ENCODE measurements at places on chromosomes 12 and 14.
A peak's percentile ranks its signal among the peaks of the same experiment; 100 is the strongest.

GRCh38 chr12:53887006-53887405 lies 51.6 kb upstream of the HOXC13 start:
- DNase-seq = no peak

- DNase-seq = peak; percentile 74
Observed at GRCh38 chr14:50082784-50083466, 33.4 kb downstream of the VCPKMT start.

DNA sequence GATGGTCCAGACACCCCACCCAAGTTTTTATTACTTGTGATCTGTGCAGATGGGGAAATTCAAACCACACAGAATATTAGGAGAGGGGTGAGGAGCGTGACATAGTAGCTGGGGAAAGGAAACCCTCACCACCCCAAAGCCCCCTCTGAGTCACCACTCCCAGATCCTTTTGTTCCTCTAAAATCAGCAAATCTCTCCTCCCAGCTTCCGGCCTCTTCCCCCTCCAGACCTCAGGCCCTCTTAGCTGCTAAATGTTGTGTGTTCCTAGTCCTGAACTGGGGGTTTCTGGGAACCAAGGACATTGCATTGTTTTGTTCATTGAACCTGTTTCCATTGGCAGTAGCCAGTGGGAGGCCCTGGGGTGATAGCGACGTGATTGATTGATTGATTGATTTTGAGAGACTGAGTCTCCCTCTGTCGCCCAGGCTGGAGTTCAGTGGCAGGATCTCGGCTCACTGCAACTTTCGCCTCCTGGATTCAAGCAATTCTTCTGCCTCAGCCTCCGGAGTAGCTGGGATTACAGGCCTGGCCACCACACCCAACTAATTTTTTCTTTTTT lies 5.9 kb upstream of the ORAI1 start:
- no peak for DNase-seq

- no peak for DNase-seq
Observed at GRCh38 chr12:31872831-31873604, 86.2 kb upstream of the RESF1 start.

DNA sequence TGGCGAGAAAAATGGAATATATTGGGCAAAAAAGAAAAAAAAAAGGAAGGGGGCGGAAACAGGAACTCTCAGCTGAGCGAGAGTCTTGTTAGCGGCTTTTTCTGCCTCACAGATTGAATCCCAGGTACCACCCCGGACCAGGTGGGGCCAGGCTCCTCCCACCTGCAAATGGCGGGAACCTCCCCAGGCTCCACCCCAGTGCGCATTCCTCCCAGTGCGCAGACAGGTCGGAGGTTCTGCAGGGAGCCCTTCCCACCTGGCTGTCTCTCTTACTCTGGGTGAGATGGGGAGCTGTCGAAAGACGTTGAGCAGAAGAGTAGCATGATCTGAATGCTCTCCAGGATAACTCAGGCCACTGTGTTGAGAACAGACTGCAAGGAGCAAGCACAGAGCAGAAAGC lies 57.0 kb upstream of the ETV6 start:
- no peak for DNase-seq

GRCh38 chr12:34625116-34625515 lies 602.8 kb downstream of the ALG10 start:
- DNase-seq = no peak

DNA sequence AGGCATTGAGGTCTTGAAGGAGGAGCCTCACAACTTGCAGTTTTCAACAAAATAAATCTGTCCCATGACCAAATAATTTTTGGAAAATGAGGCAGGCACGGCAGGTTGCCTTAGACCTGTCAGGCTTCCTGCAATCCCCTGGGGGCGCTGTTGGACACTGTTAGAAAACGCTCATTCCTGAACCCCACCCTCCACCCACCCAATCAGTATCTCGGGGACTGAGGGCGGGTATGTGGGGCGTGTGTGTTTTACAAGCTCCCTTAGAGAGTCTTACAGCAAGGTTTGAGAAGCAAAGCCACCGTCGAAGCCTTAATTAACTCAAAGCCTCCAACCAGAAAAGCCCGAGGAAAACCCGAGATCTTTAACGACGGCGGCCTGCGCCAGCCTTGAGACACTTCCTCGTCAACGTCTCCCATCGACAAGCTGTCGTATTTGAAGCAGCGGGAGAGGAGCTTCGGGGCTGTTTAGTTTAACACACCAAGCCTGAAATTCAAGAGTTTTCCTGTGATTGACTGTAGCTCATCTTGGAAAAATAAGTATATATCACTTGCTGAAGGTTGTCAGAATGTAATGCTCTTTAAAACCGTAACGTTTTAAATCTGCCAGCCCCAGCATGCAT lies 123.0 kb downstream of the GLT1D1 start:
- DNase-seq = no peak

DNA sequence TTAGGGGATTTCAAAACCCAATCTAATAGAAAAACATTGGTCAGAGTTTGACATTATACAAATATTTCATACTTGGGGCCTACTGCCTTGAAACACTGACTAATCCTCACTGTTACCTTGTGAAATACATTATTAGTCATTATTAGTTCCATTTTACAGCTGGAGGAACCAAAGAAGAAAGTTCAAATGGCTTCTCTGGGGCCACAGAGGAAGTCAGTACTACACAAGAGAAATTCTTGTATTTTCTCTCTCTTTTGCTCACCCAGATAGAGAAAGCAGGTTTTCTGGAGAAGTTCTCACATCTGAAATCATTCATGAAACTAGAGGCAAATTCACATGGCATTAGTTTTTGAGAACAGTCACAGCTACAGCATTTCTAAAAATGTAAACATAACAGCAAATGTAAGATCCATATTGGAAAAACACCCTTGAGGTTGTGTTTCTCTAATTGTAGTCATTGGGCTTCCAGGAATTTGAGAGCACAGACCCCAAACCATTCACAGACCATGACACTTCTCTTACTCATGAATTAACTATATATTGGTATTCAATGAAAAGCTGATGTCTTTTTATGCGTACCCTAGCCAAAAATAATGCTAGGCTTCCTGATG lies 83.0 kb downstream of the LLPH start:
- DNase-seq = no peak

DNA sequence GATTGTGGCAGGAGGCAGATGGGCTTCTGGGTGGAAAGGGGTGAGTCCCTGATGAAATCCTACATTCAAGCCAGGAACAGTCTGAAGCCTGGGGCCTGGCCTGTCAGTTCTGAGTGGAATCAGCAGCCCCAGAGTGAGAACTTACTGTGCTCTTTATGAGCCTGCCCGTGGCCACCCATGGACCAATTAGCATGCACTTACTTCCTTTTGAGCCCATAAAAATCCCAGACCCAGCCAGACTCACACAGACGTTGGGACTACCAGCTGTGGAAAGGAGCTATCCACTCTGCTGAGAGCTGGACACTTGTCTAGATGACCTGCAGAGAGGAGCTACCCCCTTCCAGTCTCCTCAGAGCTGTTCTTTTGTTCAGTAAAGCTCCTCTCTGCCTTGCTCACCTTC lies 104.5 kb downstream of the MNAT1 start:
- DNase-seq = no peak

GRCh38 chr12:47763481-47764346 lies 5.0 kb upstream of the RAPGEF3 start:
- no peak for DNase-seq

DNA sequence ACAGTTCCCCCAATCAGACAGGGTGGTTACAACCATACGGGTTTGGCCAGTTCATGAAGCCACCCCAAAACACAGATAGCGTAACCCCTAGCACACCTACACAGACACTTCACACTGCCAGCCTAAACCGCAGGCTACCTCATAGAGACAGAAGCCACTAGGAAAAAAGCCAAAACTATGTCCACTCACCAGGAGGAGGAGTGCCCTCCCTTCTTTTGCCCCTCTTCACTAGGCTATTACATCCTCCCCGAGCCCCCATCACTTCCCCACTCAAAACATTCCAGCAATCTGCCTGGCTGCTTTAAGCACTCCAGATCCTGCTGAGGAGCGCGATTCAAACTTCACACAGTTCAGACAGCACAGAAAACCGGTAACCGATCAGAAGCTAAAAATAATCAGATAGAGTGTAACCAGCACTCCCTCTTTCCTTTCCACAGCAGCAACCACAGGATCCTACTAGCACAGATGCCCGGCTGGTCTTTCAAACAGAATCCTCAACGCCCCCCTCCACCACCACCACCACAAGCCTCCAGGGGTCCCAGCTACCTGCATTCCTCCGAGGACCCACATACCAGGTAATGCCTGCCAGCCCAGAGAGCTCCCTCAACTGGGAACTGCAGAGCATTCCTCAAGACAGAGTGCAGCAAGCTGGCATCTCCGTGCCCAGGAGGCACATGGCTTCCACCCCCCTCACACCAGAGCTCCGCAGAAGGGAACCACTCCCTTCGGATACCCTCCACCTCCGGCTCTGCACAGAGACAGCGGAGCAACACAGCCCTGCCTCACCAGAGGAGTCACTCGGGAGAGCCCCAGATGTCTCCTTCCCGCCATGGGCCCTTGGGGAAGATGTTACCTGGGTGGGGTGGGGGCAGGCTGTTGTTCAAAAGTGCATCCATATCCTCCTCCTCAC lies 1.5 kb downstream of the CHD4 start:
- DNase-seq = no peak

DNA sequence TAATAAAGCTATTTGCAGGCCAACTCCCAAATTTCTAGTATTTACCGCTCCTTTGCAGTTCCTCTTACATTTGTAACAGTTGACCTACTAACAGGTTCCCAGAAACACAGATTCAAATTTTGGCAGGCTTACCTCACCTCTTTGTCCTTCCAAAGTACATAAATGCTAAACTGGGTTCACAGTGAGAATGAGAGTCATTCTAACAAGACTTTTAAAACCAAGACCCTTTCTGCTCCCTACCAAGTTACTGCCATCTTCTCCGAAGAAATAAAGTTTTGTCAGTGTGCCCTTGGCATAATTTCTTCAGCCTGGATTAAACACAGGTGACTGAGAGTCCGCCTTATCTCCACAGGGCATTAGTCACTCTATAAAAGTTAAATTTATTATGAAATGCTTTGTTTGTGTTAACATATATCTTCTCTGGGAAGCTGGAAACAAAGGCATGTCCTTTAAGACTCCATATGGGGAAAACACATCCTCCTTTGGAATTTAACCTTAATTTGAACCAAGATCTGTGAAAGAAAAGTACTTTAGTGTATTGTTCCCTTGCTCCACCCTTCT lies 28.2 kb downstream of the FOXA1 start:
- DNase-seq = no peak

GRCh38 chr12:50402264-50403000 lies 1.7 kb downstream of the LARP4 start:
- no peak for DNase-seq

- no peak for DNase-seq
Observed at GRCh38 chr12:94374124-94374523, 85.5 kb downstream of the CEP83 start.

DNA sequence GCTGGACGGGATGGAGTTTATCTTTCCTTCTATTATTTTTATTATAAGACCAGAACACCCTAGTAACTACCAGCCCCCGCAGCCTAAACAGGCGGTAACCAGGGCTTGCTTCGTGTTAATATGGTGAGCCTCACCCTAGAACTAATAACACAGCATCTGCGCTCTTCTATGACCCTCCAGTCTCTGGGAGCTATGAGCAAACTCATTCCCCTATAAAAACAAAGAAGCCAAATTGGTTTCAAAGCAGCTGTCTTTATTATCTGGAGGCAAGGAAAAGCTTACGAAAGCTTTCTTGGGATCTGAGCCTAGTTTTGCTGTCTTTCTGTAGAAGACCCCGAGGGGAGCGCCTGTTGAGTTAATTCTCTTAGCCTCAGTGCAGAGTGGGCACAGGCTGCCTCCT lies 85.0 kb downstream of the TBX5 start:
- no peak for DNase-seq

DNA sequence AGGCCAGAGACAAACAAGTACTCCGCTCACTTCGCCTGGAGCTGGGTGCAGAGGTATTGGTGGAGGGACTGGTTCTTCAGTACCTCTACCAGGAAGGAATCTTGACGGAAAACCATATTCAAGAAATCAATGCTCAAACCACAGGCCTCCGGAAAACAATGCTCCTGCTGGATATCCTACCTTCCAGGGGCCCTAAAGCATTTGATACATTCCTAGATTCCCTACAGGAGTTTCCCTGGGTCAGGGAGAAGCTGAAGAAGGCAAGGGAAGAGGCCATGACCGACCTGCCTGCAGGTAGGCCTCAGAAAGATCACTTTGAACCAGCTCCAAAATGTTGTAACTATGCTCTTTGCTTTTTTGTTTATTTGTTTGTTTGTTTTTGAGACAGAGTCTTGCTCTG lies 1.6 kb downstream of the CRADD start:
- DNase-seq = no peak

- DNase-seq = no peak
Observed at GRCh38 chr12:95731519-95731958, 59.0 kb downstream of the NTN4 start.

DNA sequence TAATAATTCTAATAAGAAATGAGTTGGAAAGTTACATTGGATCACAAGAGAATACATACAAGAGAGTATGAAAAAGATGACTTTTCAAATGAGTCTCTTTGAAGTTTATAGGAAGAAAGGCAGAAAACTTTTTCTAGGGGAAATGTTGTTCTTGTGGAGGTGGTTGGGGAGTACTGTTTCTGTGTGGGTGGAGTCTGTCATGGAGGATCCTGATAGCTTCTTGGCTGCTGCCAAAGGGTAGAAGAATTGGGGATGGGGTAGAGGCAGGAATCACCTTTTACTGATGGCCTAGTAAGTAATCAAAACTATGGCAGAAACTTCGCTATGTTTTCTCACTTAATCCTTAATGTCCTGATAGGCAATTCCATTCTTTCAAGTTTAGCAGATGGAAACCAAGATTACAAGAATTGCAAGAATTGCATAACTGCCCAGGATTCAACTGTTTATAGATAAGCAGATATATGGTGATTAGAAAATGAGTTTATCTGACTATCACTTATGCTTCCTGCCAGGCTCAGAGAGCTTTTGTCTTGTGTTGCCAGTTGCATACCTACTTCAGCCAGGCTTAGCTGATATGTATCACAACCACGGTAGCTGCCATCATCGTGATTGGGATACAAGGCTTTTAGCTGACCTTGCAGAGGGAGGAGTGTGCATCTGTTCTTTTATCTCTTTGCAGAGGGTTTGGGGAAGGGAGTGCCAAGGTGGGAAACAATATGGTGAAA lies 463.9 kb downstream of the TMTC2 start:
- DNase-seq = no peak

DNA sequence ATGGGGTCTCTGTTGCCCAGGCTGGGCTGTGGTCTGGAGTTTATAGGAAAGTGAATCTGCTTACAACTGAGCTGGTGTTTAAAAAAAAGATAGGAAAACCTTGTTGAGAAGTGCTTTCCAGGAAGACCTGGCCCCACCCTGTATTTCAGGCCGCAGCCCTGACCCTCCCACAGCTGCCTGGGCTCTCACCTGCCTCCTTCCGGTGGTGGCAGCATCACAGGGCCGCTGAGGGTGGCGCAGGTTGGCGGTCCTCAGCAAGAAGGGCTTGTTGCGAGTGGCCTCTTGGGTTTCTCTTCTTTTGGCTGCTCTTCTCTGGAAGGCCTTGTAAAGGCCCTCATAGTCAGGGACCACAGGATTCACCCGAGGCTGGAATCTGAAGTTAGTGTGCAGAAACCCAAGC lies 7.7 kb downstream of the FAM161B start:
- no peak for DNase-seq

GRCh38 chr12:101854747-101855146 lies 22.6 kb upstream of the DRAM1 start:
- DNase-seq = no peak

GRCh38 chr12:44511289-44511688 lies 364.8 kb downstream of the NELL2 start:
- DNase-seq = no peak

- DNase-seq = no peak
Observed at GRCh38 chr12:70837026-70837425, 83.5 kb downstream of the PTPRR start.

- no peak for DNase-seq
Observed at GRCh38 chr12:129534966-129535750, 368.7 kb downstream of the TMEM132D start.

GRCh38 chr14:39419272-39419671 lies 13.0 kb downstream of the FBXO33 start:
- DNase-seq = no peak
